ENCODE measurements at places on chromosomes 2 and 18. TPM values are rescaled to one million over a fixed set of nuclear protein-coding genes. Genes with fewer than 3 reads are reported as not detected.
A peak's percentile ranks its signal among the peaks of the same experiment; 100 is the strongest.

DNA sequence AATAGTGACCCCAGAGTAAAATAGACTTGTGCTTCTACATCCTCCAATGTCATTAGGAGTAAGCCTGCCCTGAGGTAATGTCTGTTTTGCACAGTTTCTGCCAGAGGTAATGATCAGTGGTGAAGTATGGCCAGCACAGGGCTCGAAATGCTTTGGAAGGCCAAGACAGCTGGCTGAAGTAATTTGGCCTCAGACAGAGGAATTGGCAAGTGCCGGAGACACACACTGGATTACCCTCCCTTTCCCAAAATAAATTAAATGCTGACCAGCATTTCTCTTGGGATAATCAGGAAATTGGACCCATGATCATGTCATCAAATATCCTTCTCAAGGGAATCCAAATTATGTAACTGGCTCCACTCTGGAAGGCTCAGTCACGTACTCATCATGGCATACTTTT is 379.0 kb upstream of the CHST9 start:
- no peak for DNase-seq

DNA sequence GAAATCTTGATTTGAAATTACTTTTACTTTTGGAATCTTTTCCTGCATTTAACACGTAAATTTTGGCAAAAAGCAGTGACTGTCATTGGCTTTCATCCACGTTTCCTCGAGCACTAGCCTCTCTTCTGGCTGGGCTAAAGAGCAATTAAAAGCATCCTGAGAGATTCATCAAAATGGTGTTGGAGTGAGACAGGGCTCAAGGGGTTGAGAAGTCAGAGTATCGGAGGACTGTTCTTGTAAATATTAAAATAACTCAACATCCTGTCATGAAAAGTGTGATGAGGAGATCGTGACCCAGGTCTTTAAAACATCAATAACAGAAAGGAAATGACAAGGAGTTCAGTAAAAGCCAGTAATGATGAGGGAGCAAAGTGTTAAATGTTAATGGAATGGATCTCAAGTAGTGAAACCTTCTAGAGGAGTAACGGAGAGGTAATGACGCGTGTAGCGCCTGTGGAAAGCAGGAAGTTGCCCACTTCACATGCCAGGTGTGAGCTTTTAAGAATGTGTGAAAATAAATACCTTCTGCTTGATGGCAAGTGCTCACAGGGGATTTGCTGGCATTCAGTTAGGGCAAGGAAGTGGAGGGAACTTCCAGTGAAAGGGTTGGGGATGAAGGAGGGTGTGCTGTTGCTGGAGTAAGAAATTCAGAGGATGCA is 754.4 kb downstream of the ADCYAP1 start:
- DNase-seq = no peak

- DNase-seq = no peak
Observed at GRCh38 chr2:189163889-189164288, 15.7 kb downstream of the COL5A2 start.

DNA sequence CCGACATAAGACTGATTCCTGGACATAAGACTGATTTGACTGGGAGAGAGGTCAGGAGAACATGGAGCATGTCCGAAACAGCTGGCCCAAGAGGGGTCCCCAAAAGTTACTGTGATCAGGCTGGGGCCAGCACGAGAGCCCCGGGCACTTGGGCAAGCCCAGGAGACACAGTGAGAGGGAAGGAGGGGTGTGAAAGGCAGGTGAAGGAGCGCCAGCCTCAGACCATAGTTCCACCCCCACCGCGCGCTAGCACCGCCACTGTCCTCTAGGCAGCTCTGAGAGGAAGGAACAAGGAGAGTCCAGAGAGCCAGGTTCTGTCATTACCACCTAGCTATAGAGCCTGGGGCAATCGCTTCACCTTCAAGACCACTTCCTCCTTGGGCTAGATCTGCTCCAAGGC is 78.2 kb upstream of the DAPL1 start:
- peak; percentile 72 for DNase-seq

GRCh38 chr2:229658004-229658403 is 56.4 kb downstream of the DNER start:
- DNase-seq = no peak

GRCh38 chr18:44679914-44680272 is 795 bp upstream of the SETBP1 start:
- DNase-seq = peak; percentile 90

DNA sequence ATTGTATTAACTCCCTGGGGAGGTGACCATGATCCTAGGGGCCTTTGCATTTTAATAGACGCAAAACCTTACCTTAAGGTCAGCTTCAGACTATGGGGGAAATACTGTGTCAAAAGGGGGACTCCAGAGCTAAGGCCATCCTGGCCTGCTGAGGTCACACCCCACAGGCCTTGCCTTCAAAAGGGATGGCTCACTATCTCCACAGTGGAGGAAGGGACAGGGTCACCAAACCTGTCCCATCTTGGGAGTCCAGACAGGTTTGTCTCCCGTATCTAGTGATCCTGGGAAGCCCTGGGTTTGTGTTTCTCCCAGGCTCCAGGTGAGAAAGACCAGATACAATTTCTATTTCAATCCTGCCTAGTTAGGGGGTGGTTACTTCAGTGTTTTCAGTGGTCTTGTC is 24.9 kb downstream of the CAPN14 start:
- DNase-seq = no peak

DNA sequence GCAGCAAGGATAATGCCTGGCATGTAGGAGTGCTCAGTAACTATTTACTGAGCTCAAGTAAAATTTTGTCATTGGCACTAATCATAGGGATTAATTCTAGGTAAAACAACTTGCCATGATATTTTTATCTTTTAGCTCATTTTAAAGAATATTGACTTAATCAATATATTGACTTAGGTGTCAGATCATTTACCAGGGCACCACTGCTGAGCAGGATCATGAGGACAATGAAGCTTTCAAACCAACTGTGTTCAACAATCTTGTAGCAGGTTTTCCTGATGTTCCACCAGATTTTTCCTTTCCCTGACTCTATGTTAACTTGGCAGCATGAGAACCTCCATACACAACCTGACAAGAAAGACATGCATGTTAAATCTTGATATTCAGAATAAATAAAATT is 114.5 kb upstream of the SCN1A start:
- DNase-seq = no peak

- no peak for DNase-seq
Observed at GRCh38 chr2:27716301-27717069, 52.8 kb downstream of the SLC4A1AP start.

DNA sequence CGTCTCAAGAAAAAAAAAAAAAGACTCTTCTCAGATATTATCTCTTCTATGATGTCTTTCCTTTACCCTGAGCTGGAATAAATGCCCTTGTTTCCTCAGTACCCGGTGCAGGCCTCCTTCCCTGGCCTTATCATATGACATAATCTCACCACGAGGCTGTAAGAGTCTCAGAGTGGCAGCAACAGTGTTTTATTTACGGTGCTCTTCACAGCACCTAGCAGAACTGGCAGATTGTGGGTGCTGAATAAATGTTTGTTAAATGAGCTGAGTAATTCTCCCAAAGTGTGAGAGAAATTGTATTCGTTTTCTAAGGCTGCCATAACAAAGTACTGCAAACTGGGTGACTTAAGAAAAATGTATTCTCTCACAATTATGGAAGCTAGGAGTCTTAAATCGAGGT is 82.8 kb upstream of the CD28 start:
- DNase-seq = no peak

DNA sequence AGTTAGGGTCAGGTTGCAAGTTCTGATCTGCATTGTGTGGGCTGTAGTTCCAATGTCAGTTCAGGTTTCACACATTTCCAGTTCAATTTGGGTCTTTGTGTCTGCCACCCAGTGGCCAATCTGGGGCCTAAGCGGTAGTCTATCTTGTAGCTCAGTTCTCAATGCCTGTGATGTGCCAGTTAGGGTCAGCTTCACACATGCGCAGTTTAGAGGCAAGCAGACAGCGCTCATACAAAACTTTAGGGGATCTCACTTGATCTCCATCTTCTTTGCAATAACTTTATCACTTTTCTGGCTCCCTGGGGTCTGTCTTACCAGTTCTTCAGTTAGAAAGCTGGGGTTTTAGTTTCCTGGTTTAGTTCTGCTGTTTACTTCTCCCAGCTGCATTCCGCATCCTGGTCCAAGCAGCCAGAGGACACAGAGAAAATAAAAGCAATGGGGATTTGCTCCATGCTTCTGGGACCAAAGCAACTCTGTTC is 11.0 kb upstream of the ZNF24 start:
- no peak for DNase-seq

- DNase-seq = no peak
Observed at GRCh38 chr18:25557011-25557410, 205.0 kb upstream of the ZNF521 start.

GRCh38 chr2:98871506-98871905 is 64.5 kb downstream of the CRACDL start:
- DNase-seq = peak; percentile 55

DNA sequence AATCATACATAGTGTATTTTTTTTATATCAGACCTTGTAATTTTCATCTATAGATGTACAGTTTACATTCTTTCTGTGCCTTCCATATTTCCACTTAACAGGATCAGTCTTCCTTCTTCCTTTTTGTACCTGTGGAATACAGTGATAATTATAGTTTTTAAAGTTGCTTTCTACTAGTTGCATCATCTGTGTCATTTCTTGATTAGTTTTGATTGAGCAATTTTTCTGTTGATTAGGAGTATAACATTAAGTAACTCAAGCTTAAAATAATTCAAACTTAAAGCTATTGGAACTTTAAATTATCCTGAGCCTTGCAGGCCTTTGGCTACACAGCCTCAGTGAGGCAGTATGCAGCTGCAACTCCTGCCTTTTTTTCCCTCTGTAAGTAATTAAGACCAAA is 57.4 kb downstream of the NEURL3 start:
- DNase-seq = no peak

DNA sequence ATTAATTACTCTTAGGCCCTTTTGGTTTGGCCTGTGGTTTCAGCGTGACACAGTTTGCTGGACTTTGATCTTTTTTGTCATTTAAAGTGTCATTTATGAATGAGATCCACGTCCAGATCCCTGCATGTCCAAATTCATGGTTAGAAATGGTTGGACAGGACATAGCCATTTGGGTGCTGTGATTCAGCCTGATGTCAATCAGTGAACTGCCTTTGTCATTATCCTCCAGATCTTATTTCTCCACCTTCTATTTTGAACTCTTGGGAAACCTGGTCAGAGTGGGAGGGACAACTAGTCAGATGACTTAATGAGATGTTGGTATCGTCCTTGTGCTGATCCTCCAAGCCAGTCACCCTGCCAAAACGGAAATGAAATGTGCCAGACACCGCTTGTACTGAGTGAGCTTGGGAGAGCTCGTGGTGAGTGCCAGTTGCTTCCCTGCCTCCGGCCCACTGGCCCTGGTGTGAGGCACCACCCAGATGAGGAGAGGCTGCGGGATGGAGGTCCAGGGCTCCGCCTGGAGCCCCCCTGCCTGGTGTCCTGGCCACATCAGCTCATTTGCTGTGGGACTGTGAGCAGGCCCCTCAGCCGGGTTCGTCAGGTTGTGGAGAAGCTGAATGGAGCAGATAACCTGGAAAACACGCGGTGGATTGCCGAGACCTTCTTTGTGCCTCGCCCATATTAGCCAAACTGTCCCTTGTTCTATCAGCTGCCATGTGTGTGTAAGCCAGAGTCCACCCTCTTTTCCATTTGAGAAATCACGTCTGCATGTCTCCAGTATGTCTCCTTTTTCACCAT is 70.1 kb downstream of the DGKD start:
- no peak for DNase-seq

DNA sequence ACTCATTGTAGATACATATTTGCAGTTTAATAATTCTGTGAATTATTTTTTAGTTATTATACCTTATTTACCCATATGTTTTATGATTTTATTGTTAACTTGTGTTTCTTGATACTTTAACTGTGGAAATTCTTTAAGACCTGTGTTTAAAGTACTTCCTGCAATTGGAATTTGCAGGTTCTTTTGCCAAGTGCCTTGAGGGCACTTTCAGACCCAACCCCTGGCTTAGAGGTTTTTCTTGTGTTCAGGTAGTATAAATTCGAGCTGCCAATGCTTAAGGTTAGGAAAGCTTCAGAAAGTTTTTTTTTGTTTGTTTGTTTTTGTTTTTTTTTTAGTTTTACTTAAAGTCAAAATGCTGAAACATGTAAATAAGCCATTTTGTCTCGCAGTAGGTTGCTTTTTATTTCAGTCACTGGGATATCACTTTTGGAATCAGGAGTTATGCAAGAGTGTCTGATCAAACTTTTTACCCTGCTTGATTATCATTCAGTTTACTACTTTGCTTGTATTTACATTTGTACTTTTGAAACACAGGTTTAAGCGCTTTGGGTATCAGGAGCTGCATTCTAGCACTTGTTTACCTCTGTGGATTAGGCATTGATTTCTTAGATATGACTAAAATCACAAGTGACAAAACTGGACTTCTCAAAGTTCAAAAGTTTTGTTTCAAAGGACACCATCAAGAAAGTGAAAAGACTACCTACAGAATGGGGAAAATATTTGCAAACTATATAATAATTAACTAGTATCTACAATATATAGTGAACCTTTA is 31.8 kb downstream of the TDRD15 start:
- DNase-seq = no peak

- DNase-seq = no peak
Observed at GRCh38 chr18:3451989-3452749, 2.2 kb downstream of the TGIF1 start.

DNA sequence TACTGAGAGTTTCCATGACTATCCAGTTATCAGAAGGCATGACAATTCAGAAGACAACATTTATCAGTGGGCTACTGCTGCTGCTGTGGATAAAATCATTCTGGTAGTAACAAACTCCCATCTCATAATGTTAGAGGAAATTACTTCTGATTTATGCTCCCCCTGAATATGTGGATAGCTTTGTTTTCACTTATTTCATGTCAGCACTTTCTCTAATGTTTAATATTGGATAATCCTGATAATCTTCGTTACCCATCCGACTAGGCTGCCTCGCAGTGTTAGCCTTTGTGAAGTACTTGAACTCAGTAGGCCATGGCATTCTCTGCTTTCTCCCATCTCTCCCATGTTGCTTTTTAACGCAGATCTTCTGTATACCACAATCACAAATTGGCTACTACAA is 28.4 kb downstream of the COX7A2L start:
- no peak for DNase-seq

GRCh38 chr2:2270808-2271415 is 60.2 kb downstream of the MYT1L start:
- DNase-seq = peak; percentile 80

Gene GPAT2
- 8.4 TPM for total RNA-seq

Gene CHRNG
- total RNA-seq = not detected

Gene MREG
- 1.2 TPM for total RNA-seq

Gene CDK15
- total RNA-seq = 2.0 TPM

Gene TNFAIP6
- total RNA-seq = 3.5 TPM

Gene PMS1
- 15.0 TPM for total RNA-seq

Gene RTP5
- total RNA-seq = not detected

Gene IL1F10
- not detected for total RNA-seq

Gene AMER3
- total RNA-seq = not detected

Gene DTNA
- 221 TPM for total RNA-seq

Gene SLC40A1
- total RNA-seq = 41.3 TPM

Gene ASNSD1
- total RNA-seq = 39.6 TPM

Data from esophagus muscularis mucosa (tissue), 4 donors.